ENCODE measurements at places on chromosomes 3 and 15.

GRCh38 chr3:139355476-139355875, 11.7 kb downstream of the MRPS22 start:
- no peak for DNase-seq

- DNase-seq = no peak
Observed at GRCh38 chr3:100384733-100385525, 16.0 kb downstream of the TOMM70 start.

DNA sequence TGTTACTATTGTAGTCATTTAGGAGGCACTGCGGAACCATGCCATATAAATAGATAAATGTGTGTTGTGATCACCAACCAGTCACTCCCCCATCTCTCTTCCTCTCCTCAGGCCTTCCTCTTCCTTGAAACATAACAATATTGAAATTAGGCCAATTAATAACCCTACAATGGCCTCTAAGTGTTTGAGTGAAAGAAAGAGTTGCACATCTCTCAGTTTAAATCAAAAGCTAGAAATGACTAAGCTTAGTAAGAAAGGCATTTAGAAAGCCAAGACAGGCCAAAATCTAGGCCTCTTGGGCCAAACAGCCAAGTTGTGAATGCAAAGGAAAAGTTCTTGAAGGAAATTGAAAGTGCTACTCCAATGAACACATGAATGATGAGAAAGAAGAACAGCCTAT, 8.1 kb upstream of the DNASE1L3 start:
- DNase-seq = no peak

DNA sequence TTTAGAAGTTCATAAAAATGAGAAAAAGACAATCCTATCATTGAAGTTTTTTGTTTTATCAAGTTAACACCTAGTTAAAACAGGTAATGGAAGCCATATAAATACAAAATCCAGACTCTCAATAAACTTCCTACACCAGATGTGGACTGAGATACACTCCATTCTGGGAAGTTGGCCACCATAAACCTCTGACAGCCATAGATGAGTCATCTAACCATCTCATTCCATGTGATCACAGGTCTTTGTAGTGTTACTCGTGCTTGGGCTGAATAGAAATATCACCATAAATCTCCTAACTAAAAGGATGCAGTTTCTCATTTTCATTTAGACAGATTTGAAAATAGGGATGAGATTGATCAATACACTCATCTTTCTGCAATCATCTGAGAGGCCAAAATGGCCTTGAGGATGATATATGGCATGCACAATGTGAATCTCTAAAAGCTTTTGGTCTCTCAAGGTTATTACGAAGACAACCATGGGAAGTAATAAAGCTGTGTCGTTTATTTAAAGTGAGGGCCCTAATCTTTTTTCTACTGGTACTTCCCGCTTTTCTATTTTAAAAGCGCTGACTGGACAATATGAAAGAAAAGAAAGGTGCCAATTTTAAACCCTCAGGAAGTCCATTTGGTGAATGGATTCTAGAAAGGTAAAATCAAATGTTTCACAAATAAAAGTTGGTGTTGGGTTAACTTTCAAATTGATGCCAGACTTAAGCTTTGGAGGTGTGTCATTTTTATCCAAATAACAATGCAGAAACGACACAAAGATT, 155.5 kb downstream of the POLR2M start:
- DNase-seq = no peak

DNA sequence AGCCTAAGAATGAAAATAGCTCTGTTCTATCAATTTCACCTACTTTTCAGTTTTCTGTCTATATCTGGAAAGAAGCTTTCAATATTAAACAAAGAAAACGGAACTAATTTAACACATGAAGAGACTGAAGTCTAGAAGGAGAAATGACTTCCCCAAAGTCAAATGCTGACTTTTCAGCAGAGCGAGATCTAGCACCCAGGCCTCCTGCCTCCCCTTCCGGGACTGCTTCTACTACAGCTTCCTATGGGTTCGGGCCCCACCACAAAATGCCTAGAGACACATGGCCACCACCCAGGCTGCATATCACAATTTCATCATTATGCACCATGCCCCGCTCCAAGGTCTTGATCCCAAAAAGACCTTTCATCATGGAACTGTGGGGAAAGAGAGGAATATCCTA, 104.5 kb downstream of the SST start:
- no peak for DNase-seq

GRCh38 chr3:172640751-172641150, 70.1 kb downstream of the NCEH1 start:
- no peak for DNase-seq

- no peak for DNase-seq
Observed at GRCh38 chr3:160781863-160782262, 25.8 kb downstream of the PPM1L start.

GRCh38 chr3:10628891-10629670, 123.7 kb upstream of the ATP2B2 start:
- no peak for DNase-seq

DNA sequence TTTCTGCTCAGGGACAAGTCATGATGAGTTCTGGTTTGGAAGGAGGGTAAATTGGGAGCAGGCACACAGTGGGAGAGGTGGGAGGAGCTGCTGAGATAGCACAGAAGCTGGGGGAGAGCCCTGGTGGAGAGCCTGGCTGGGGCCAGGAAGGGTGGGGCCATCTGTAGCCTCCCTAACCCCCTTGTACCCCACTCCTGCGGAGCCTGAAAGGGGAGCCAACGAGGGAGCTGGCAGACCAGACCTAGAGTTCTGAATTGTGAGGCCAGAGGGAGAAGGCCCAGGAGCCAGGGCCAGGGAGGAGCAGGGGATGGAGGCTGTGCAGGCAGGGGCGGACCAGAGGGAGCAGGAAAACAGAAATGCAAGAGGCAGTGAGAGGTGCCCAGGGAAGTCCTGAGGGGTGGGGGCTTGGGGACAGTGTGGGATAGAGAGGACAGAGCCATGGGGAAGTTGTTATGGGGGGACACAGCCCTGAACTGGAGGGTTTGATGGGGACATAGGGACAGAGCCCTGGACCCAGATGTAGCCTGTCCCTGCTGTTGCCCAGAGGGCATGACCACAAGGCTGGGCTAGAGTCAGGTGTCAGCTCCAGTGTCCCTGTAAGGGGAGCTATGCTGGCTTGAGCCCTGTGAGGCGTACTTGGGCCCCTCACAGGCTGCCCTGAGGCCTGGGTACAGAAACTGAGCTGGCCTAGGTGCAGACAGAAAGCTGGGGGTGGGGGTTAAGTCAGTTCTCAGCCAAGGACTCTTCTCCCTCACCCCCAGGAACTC, 1.2 kb downstream of the TMIE start:
- no peak for DNase-seq

DNA sequence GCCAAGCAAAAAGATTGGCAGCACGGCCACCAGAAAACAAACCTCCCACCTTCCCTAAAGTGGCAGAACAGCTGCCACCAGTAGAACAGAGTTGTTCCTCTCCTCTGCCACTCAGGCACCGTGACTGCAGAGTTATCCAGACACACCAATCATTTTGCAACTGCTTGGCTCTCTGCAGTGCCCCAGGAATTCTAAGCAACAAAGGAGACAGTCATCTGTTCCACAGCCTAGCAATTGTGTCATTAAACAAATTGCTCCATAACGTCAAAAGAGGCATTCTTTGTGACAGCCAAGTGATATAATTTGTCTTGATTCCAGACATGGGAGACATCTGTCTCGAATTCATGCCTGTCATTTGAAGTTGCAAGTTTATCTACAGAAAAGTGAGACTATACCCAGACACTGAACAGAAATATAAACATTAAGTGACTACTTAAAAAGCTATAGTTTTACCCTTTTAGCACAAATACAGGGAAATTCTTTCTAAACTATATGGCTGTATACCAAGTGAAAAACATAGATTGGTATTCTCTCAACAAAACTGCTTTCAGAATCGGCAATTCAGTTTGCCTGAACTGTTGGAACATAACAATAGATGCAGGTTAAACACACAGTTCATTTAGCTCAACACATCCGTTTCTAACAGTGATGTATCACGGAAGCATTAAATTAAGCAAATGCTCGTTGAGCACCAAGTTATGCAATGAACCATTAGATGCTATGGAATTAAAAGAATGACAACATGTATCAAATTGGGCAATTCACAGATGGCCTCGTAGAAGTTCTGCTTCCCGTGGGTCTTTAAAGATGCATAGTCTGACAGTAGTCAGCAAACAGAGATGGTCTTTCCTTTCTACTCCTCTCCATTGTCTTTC, 281.3 kb downstream of the FGF12 start:
- DNase-seq = no peak

DNA sequence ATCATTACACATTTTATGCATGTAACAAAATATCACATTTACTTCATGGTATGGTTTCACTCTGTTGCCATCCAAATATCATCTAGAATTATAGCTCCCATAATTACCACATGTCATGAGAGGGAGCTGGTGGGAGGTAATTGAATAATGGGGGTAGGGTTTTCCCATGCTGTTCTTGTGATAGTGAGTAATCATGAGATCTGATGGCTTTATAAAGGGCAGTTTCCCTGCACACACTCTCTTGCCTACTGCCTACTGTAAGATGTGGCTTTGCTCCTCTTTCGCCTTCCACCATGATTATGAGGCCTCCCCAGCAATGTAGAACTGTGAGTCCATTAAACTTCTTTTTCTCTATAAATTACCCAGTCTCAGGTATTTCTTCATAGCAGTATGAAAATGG, 123.4 kb downstream of the SATB1 start:
- no peak for DNase-seq

DNA sequence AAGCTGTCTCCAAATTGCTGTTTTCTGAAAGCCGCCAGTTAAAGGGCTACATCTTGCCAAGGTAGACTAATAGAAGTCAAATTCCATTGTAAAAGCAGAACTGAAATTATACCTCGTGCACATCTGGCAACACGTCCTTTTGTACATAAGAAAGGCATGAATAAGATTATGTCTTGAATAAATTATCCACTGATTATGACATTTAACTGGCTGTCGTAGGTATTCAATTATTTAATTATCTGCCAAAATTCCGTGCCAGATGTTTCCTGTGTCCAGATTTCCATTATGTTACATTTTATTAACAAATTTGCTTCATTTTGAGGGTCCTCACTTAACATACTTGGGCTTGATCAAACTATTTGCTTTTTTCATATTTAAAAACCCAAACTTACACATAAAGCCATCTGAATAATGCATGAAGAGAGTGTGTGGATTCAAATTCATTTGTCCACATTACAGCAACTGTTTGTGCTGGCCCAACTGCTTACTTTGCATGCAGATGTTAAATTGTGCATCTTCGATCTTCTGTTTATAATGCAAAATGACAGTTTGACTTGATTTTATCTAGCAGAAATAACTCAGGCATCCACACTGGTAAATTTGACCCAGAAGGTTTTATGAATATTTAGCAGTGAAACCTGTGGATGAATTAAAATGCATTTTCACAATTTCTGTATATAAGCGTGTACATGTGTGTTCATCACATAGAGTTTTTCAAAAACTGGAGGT, 701.5 kb downstream of the ZNF385D start:
- no peak for DNase-seq

- no peak for DNase-seq
Observed at GRCh38 chr3:20451170-20451569, 265.2 kb upstream of the SGO1 start.

DNA sequence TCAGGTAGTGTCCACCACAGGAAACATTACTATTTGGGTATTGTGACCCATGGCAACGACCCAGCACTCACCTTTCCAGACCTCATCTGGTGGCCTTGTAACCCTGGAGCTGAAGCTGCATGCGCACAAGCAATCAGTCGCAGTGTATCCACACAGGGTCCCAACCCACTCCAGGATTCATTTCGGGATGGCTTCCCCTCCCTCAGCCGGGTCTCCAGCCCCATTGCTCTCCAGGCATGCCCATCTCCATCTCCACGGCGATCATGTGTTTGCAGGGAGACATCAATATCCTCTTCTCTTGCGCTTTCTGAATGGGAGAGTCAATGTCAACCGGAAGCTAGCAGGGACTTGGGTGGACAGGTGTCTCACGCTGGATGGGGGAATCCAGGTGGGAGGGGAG, 35.2 kb downstream of the GOLGA6L2 start:
- DNase-seq = no peak

DNA sequence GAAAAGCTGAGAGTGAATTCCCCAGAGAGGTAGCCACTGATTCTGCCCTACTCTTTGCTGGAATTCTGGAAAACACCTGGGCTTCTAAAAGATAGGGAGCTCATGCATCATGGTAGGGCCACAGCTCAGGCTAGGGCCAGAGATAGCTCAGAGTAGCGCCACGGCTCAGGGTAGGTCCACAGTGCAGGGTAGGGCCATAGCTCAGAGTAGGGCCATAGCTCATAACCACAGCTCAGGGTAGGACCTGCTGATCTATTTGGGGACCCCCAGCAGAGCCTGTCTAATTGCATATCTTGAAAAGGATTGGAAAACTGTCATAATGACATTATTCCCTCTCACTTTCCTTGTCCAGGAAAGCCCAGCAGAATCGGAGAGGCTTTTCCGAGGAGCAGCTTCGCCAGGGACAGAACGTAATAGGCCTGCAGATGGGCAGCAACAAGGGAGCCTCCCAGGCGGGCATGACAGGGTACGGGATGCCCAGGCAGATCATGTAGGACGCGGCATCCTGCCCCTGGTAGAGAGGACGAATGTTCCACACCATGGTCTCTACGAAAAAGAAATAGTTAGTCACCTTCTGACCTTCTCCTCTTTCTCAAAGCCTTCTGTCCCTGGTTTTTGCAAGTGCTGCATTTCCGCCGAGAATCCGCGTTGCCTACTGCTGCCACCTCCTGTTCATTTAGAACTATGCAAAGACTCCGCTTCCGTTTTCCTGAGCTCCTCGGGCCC, 14.5 kb downstream of the TAGLN3 start:
- DNase-seq = peak; percentile 30

GRCh38 chr3:69248436-69248835, 126.0 kb upstream of the LMOD3 start:
- DNase-seq = no peak

DNA sequence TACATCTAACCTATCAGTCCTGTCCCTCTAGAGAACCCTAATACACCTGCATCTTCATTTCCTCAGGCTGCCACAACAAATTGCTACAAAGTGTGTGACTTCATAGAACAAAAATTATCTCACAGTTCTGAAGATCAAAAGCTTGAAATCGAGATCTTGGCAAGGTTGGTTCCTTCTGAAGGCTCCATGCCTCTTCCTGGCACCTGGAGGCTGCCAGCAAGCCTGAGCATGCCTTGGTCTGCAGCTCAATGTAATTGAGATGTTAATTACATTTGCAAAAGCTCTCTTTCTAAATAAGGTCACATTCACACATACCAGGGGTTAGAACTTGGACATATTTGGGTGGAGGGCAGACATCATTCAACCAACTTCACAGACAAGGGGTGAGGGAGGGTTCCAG, 86.4 kb upstream of the ABHD17C start:
- DNase-seq = no peak
